ENCODE measurements at places on chromosomes 3 and 15.

DNA sequence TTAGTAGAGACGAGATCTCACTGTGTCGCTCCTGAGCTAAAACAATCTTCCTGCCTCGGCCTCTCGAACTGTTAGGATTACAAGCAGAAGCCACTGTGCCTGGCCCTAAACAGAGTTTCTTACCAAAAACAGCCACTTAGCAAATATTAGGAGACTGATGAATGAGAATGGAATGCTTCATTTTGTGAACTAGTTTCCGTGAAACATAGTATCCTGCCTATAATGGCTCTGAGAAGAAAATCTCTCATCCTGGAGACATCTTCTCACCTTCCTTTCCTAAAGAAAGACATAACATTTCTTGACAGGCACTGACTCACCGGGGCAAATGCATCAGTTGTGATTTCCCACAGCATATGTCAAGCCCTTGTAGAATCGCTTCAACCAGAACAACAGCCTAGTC is 44.9 kb downstream of the GJD2 start:
- DNase-seq = no peak

GRCh38 chr3:143576568-143577270 is 271.5 kb downstream of the SLC9A9 start:
- no peak for DNase-seq

GRCh38 chr3:104032283-104032682 is 1334.4 kb upstream of the ALCAM start:
- DNase-seq = no peak

DNA sequence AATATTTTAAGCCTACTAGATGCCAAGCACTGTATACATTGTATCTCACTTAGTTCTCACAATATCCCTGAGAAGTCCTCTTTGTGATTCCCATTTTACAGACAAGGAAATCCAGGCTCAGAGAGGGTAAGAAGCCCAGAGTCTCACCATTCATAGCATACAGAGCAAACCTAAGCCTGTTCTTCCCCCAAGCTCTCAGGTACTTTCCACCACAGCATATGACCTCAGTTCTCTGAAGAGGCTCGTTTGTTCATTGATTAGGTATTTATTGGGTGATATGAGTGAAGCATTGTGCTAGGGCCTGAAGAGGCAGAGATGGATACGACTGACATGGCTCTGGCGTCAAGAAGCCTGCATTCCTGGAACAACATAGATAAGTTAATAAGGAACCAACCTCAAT is 310.9 kb upstream of the UMPS start:
- DNase-seq = no peak

DNA sequence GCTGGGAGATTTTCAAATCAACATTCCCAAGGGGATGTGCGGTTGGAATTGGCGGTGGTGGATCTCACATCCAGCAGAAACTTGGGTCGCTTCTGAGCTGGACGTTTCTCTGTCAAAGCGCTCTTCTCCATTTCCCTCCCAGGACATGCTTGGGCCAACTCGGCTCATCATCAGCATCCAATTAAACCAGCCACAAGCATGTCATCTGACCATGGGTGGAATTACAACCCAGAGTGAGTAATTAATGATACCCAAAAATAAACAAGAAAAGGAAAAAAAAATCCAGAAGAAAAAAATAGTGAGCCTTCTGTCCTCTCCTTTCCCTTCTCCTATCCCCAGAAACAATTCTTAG is 111.2 kb downstream of the XXYLT1 start:
- DNase-seq = no peak

DNA sequence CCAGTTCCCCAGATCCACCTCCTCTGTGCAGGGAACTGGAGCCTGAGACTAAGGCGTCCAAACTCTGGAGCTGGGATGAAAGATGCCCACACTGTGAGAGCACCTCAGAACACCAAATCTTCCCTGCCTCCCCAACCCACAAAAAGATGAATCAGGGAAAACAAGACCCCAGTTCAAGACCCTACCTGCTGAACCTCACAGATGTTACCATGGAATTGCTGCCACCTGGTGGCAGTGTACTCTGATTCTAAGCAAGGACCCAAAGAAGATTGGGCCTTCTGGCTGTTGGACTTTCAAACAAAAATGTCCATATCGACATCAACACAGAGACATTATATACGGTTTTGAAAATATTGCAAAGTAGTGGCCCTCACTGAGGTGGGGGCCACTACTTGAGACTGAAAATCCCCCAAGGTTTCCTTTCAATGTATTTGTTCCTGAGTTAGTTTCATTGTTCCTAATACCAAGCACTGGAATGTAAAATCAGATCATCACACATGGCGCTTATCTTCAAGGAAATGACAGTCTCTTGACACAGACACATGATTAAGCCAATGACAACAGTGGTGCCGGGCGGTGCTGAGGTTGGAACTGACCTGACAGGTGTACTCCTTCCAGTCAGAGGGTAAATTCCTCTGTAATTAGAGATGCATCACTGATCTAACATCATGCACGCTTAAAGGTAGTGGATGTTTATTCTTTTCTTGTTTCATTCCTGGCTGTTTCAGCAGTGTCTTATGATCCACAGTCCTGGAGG is 67.6 kb downstream of the SLC6A11 start:
- DNase-seq = peak; percentile 31

DNA sequence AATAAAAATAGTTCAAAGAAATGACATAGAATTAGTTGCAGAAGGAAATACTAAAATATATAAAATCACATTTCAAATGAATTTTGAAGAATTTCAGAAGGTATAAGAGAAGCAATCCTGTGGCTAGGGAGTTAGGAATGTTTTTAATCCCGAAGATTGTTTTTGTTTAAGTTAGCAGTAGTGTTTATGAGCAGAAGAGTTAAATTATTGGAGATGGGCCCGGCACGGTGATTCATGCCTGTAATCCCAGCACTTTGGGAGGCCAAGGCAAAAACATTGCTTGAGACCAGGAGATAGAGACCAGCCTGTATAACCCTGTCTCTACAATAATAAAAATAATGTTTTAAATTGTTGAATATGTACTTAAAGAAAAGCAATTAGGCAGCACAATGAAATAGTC is 432.5 kb downstream of the MFSD1 start:
- no peak for DNase-seq

DNA sequence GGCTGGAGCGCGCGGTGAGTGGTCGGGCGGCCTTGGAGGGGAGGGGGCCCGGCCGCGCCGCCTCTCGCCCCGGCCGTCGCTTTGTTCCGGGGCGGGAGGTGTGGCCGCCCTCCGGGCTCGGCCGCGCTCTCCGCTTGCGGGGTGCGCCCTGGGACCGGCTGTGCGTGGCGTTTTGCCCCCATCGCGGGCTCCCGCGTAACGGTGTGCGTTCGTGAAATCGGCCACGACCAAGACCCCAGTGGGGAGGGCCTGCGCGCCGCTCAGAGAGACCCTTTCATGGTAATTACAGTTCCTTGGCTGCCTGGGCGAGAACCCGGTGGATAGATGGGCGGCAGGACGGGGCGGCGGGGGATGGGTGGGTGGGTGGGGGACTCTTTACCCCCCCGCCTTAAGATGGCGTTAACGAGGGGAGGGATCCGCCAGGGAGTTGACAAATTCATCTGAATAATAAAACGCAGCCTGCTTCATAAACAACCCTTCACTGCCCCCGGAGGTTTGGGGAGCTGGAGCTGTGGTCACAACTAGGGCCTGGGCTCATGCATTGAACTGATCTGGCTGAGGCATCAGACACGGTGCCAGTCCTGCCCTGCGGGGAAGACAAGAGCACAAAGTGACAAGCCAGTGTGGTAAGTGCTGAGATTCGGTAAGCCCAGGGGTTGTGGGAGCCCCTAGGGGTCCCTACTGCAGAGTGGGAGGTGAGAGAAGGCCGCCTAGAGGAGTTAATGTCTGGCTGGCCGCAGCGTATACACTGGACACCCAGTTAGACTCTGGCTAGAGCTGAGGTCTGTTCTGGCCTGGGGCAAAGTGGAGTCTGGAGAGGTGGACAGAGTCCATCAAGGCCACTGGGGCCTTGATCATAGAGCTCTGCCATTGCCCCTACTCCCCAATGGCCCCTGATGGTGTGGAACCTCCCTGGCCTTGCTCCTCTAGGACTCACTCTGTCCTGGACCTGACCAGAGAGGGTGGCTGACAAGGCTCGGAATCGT is 668 bp downstream of the MRAS start:
- peak; percentile 50 for DNase-seq

DNA sequence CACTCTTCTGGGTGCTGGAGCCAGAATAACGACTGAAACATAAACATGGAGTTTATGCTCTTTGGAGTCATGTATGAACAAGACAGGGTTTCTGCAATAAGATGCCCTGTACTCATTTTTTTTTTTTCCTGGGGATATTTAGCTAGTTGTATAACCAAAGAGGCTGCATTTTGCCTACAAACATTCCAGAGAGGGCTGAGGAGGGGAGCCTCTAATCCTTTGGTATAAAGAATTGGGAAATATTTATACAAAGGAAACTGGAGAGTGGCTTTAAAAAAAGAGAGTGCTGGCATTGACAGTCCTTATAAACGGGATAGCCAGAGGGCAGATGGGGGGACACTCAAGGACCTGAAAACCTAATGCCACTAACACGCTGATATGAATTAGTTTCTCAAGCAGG is 32.4 kb upstream of the GAP43 start:
- DNase-seq = no peak

GRCh38 chr15:98217356-98217755 is 256.9 kb downstream of the ARRDC4 start:
- no peak for DNase-seq

DNA sequence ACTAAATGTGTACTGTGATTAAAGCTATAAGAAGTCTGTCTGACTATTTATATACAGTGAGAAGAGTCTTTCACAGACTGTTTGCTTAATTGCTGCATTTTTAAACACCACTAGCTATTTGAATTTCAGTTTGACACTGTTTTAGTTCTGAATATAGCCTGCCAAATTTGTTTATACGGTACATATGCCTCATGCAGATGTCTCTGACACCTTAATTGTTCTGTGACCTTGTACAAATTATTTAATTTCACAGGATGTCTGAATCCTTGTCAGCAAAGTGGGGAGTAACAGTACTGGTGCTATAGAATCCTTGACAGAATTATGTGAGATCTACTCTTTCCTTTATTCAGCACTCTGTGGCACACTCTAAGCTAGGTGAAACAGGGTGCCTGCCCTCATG is 125.5 kb downstream of the MBNL1 start:
- DNase-seq = no peak

DNA sequence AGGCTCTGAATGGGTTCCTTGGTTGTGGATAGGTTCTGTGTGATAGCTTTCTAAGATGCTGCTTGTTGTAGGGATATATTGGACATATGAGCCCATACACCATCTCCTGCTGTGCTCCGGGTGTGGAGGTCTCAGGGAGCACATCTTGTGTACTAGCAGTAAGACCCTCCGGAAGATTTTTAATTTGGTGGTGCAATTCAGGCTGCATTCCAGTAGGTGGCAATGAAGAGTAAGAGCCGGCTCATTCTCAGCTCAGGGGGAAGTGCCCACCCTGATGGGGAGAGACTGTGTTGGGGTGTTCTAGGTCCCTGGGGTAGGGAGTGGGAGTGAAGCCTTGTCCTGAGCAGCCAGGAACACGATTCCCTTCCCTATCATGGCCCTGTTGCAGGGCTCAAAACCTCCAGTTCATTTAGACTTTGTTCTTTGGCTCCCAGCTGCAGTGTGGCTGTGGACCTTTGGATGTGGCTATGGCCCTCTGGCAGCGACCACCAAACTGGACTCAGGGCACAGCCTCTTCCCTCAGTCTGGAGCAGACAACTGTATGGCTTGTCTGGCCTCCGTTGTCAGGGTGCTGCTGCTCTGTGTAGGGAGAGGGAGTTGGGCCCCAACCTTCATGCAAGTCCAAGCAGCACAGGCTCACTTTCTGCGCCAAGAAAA is 104.7 kb downstream of the UNC13C start:
- DNase-seq = peak; percentile 38

- DNase-seq = no peak
Observed at GRCh38 chr15:32936283-32936918, 218.6 kb downstream of the GREM1 start.

DNA sequence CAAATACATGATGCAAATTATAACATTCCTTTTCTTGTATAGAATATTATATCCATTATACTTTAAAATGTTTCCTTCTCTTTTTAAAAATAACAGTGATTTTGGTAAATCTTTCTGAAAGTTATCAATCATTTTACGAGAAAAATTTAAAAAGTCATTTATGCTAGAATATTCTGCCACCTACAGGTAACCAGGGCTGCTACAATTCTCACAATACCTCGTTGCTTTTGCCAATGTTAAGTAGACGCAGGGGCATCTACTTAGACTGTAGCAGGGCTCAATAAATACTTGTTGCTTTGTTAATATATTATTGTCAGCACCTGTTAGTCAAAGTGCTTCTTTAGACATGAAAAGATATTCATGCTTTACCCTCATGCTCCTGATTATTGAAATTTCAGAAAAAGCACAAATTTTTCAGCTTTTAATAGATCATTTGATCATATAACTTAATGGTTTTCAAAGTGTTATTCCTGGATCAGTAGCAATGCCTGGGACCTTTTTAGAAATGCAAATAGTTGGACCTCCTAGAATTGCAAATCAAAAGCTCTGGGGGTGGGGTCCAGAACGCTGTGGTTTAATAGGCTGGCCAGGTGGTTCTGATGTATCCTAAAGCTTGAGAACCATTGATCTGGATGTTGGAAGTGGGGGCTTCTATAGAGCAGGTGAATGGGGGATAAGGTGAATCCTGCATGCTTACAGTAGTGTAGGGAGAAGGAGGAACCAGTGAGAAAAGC is 223.6 kb upstream of the PDZRN3 start:
- no peak for DNase-seq

DNA sequence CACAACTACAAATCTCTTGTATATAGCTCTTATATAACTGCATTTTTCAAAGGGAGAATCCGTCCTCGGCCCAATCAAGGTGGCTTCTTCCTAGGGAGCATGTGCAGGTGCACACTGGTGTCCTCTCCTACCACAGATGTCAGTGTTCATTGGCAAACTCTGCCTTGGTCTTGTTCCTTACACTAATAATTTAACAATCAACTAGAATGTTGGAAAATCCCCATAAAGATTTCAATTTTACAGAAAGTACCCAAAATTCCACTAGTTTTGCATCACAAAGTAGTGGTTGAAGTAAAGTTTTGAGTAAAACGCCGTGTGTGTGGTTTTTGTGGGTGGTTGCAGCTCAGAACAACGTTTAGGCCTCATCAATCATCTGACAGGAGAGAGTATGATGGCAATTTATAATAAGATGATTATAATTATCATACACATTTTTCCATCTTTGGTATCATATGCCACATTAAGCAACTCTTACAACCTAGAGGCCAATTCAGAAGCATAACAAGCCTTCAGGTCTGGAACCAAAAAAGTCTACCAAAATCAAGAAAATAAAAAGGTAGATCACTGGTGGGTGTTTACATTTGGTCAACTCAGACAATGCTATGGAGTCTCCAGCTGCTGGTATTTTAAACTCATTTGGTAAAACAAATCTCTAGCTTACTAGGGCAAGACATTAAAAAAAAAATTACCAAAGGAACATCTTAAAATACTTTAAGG is 128.9 kb upstream of the BHLHE40 start:
- no peak for DNase-seq

- no peak for DNase-seq
Observed at GRCh38 chr3:45090855-45091254, 55.3 kb downstream of the CDCP1 start.

Data from glutamatergic neuron (in vitro differentiated cells).